ENCODE measurements at places on chromosomes 5 and 9. TPM values are rescaled to one million over a fixed set of nuclear protein-coding genes. Genes with fewer than 3 reads are reported as not detected.

GRCh38 chr5:157126-157715, 34.1 kb upstream of the LRRC14B start:
- no peaks in the 10 kb centered on the region for H3K27me3 ChIP-seq
- no peaks in the 10 kb centered on the region for H3K36me3 ChIP-seq
- no peak overlapping the region for H3K4me3 ChIP-seq
- no peak for DNase-seq
- no peaks in the 10 kb centered on the region for H3K4me1 ChIP-seq
- H3K27ac ChIP-seq = no peak overlapping the region

DNA sequence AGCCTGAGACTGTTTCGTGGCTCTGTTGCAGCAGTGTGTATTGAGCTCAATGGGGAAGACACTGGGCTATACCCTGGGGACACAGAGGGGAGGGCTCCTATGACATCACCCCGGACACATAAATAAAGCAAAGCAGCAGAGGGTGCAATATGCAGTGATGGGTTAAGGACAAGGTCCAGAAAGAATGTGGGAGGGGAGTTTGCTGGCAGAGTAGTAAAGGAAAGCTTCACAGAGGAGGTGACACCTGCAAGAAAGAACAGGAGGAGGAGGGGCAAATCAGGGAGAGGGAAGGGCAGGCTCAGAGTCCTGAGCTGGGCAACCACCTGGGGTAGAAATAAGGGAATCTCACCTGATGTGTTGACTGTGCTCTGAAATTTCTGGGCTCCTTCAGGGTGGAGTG, 35.3 kb upstream of the CDKN2AIPNL start:
- H3K27me3 ChIP-seq = no peaks in the 10 kb centered on the region
- no peak for DNase-seq
- no peak overlapping the region for H3K27ac ChIP-seq

- no peaks in the 10 kb centered on the region for H3K36me3 ChIP-seq
- no peaks in the 10 kb centered on the region for H3K27me3 ChIP-seq
- peaks cover 5% of the 10 kb centered on the region for H3K4me1 ChIP-seq
Observed at GRCh38 chr5:131758520-131758900, 38.3 kb downstream of the FNIP1 start.

DNA sequence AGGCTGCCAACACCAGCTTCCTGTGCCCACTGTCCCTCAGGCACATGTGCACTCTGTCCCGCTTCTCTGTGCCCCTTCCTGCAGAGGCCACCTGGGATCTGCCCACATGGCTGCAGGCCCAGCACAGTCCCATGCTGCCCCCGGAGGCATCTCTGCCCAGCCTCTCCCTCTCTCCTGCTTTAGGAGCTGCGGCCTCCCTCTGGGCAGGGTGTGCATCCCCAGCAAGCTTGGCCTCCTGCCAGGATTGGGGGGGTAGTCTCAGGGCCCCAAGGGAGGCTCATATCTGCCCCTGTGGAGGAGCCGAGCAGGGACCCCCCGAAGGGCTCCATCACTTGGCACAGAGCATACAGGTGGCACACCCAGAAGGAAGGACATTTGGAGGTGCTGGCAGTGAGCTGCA, 24.8 kb downstream of the FLT4 start:
- H3K27me3 ChIP-seq = no peaks in the 10 kb centered on the region
- H3K4me3 ChIP-seq = no peak overlapping the region
- H3K36me3 ChIP-seq = no peaks in the 10 kb centered on the region

DNA sequence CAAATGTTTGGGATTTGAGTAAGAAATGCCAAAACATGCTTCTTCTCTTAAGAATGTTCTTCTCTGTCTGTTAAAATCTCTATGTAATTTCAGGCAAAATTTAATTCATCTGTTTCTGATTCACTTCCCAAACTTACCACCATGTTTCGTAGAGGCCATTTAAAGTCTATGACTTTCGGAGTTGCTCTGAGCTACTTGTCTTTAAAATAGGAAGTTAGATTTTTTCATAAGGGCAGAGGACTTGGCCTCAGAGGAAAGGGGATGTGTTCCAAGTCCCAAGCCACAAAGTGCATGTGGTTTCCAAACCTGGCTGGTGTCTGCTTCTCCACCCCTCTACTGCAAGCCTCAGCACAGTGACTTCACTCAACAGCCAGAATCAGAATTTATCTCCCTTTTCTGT, 111.3 kb upstream of the ADRA1B start:
- no peak overlapping the region for H3K4me3 ChIP-seq
- no peaks in the 10 kb centered on the region for H3K36me3 ChIP-seq
- H3K27ac ChIP-seq = no peak overlapping the region
- no peaks in the 10 kb centered on the region for H3K27me3 ChIP-seq
- DNase-seq = peak; percentile 59
- H3K4me1 ChIP-seq = no peaks in the 10 kb centered on the region

DNA sequence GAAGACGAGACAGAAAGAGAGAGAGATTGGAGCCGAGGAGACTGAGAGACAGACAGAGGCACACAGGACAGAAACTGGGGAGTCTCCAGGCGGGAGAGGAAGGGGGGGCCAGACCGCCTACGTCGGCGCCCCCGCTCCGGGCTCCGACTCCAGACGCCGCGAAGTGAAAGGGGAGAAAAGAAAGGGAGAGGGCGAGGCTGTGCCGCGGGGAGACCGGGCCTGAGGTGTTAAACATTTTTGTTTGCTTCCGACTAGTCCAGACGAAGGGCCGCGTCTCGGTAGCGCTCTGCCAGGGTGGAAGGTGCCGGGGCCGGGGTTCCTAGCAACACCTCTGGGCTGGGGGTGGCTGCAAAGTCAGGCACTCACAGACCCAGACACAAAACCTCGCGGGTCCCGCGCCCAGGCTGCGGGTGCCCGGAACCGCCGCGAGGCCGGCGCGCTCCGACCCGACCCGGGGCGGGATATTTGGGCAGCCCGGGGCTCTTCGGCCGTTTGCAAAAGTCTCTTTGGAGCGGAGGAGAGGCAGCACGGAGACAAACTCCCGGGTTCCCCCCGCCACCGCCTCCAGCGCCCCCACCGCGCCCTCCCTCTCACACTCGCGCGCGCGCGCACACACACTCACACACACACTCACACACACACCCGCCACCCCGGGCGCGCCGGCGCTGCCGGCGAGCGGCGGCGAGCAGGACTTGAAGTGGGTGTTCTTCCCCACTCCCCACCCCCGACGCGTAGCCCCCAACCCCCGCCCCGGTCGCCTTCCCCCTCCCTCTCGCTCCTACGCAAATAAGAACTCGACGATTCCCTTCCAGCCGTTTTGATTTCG, 626 bp upstream of the FST start:
- H3K4me3 ChIP-seq = peak overlapping the region; percentile 97
- H3K36me3 ChIP-seq = peaks cover 15% of the 10 kb centered on the region
- DNase-seq = peak; percentile 55
- peak overlapping the region; percentile 94 for H3K27ac ChIP-seq
- no peaks in the 10 kb centered on the region for H3K27me3 ChIP-seq

DNA sequence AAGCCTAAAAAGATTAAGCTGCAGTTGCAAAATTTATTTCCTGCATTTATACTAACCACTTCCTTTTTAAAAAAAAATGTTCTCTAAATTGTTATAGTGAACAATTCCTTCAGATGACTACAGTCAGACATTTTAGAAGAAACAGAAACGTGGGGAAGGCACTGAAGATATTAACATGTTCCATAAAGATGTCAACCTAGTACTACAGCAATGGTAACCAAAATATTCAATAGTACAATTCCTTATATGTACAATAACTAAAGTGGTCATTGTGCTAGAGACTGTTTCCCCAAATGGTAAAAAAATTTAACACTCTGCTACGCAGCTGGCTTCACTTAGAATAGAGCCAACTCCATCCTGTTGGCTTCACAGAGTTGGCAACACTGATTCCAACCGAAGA, 97.7 kb downstream of the FNBP1 start:
- H3K4me1 ChIP-seq = no peaks in the 10 kb centered on the region
- no peaks in the 10 kb centered on the region for H3K36me3 ChIP-seq
- H3K27ac ChIP-seq = no peak overlapping the region
- no peak for DNase-seq
- H3K27me3 ChIP-seq = no peaks in the 10 kb centered on the region

- peak within 1 kb of the TSS; percentile 79 for H3K27ac ChIP-seq
- H3K27me3 ChIP-seq = no peaks in the 10 kb centered on the region
Observed at GRCh38 chr9:38068701-38069628, at the start of gene SHB. Gene SHB, minus strand, starts transcription at chr9:38069227. Its CDS starts 582 bp downstream, at chr9:38068645.

DNA sequence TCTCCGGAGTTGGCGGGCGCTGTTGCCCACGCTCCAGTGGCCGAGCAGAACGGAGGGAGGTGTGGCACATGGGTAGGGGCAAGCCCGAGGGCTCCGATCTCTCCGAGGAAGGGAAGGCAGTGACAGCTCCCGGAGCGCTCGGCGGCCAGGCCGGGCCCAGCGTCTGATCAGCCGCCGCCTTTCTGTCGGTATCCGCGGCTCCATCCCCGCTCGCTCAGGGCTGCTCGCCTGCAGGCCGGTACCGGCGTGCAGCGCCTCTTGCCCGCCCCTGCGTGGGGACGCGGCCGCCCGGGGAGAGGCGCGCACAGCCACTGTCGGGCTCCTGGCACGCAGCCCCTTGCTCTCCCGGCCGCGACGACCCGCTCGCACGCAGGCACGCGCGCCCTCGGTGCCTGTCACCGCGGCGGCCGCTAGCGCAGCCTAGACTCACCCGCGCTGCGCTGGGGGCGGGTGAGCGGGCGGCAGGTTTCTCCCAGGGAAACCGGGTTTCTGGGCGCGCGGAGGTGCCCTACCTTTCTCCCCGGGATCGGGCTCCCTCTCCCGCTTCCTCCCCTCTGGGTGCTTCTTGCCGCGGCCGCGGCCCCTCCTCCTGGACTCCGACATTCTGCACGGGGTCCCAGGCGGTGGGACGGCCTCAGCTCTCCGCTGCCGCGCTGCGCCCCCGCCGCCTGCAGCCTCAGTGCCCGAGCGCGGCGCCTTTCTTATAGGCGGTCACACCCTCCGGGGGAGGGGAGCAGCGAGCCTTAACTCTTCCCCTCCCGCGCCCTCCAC, 108.4 kb downstream of the PSD2 start:
- H3K27ac ChIP-seq = no peak overlapping the region
- no peaks in the 10 kb centered on the region for H3K36me3 ChIP-seq
- no peaks in the 10 kb centered on the region for H3K4me1 ChIP-seq
- peaks cover 46% of the 10 kb centered on the region for H3K27me3 ChIP-seq
- H3K4me3 ChIP-seq = peak overlapping the region; percentile 37
- DNase-seq = no peak

GRCh38 chr5:78041805-78042204, 252.7 kb downstream of the AP3B1 start:
- DNase-seq = no peak
- H3K4me1 ChIP-seq = no peaks in the 10 kb centered on the region
- H3K27ac ChIP-seq = no peak overlapping the region
- no peaks in the 10 kb centered on the region for H3K27me3 ChIP-seq

- no peaks in the 10 kb centered on the region for H3K36me3 ChIP-seq
- DNase-seq = no peak
- no peak overlapping the region for H3K4me3 ChIP-seq
Observed at GRCh38 chr5:179505636-179506261, 44.6 kb upstream of the RUFY1 start.

GRCh38 chr9:115220319-115221005, 102.5 kb upstream of the TNC start:
- H3K36me3 ChIP-seq = no peaks in the 10 kb centered on the region
- H3K4me1 ChIP-seq = no peaks in the 10 kb centered on the region
- DNase-seq = peak; percentile 91
- H3K27me3 ChIP-seq = no peaks in the 10 kb centered on the region
- no peak overlapping the region for H3K27ac ChIP-seq
- H3K4me3 ChIP-seq = no peak overlapping the region

GRCh38 chr9:8011974-8012373, 212.4 kb upstream of the DMAC1 start:
- no peaks in the 10 kb centered on the region for H3K4me1 ChIP-seq
- no peaks in the 10 kb centered on the region for H3K36me3 ChIP-seq
- no peak for DNase-seq
- no peak overlapping the region for H3K4me3 ChIP-seq
- H3K27ac ChIP-seq = no peak overlapping the region
- H3K27me3 ChIP-seq = no peaks in the 10 kb centered on the region

DNA sequence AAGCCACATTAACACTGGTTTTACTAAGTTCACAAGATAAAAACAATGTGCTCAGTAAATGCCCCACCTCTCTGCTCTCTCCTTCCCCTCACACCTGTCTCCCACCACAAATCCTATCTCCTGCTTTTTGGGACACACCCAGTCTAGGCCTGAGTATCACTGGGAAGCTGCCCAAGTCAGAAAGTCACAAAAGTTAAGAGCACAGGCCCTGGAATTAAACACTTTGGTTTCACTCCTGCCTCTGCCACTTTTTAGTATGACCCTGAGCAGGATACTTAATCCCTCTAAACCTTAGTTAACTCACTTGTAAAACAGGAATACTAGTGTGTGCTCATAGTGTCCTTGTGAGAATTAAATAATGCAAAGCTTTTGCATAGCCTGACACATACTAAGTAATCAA, 11.3 kb downstream of the C5 start:
- DNase-seq = no peak
- H3K27me3 ChIP-seq = no peaks in the 10 kb centered on the region
- H3K4me1 ChIP-seq = no peaks in the 10 kb centered on the region
- no peak overlapping the region for H3K27ac ChIP-seq
- no peak overlapping the region for H3K4me3 ChIP-seq
- no peaks in the 10 kb centered on the region for H3K36me3 ChIP-seq

DNA sequence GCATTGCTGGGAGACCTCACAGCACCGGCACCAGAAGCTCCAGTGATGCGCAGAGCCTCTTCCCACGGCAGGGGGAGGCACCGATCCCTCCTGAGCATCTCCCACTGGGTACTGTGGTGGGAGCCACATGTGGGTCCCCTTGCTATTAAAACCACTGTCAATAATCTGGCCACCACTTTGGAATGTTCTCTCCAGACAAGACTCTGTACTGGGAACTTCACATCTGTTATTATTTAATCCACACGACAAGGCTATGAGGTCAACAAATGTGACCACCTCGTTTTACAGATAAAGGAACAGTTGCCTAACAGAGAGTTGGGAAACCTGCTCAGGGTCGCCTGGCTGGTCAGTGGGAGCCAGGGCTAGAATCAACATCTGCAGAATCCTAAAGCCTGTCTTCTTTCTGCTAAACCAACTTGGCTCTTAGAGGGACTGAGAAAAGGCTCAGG, 72.7 kb downstream of the EPB41L4B start:
- no peaks in the 10 kb centered on the region for H3K36me3 ChIP-seq
- no peaks in the 10 kb centered on the region for H3K27me3 ChIP-seq
- peak; percentile 20 for DNase-seq

DNA sequence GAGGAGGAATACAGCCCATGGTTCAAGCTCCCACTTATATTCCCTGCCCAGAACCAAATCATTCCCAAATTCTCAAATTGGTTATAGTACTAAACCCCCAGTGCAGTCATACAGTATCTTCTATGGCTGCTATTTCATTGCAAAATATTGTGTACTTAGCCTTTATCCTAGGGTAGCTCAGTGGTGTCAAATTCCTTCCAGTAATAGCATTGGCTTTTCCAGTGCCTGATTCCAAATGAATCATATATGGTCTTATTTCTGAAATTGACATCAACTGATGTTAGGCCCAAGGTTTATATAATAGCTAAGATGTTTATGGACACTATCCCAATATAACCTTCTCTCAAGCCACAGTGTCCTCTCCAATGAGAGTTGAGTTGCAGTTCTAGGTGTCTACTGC, 256.7 kb downstream of the NDUFS4 start:
- H3K4me3 ChIP-seq = no peak overlapping the region
- DNase-seq = no peak
- no peaks in the 10 kb centered on the region for H3K4me1 ChIP-seq

- no peaks in the 10 kb centered on the region for H3K36me3 ChIP-seq
- H3K4me1 ChIP-seq = no peaks in the 10 kb centered on the region
- H3K4me3 ChIP-seq = no peak overlapping the region
- H3K27ac ChIP-seq = no peak overlapping the region
- DNase-seq = no peak
Observed at GRCh38 chr9:129785866-129786265, 17.1 kb upstream of the TOR1B start.

Gene CER1
- not detected for total RNA-seq

Gene SLC25A2
- not detected for total RNA-seq

Gene HCN1
- total RNA-seq = not detected

Gene CYLC2
- not detected for total RNA-seq

Gene PCDHGB5
- 17.5 TPM for total RNA-seq
